ENCODE measurements at places on chromosomes 5 and 9.

DNA sequence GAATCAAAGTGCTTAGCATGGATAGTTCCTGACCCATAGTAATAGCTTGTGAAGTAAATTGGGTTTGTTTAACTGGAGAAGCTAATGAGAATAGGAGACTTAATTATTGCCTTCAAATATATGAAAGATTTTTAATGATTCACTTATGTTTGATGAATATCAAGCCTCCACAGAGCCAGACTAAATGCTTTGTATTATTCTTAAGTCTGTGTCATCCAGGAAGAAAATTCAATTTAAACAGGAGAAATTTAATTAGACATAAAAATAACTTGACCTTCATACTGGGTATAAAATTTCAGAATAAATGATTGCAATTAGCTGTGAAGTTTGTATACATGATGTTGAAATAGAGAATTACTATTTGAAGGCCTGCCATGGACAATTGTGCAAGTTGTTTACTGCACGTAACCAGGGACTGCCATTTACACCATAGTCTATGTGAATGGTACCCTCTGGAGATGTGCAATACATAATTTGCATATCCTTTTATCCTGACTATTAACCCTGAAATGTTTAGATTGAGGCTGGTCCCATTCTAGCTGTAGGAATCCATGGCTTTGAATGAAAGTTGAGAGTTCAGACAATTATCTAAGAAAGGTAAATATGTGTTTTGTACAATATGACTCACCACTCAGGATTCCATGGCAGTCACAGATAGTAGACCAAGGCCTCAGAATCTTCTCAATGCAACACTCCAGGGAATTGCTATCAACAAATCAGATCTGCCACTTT is 133.5 kb upstream of the IL12B start:
- DNase-seq = no peak

GRCh38 chr9:34331196-34331595 is 1.8 kb downstream of the NUDT2 start:
- DNase-seq = no peak

DNA sequence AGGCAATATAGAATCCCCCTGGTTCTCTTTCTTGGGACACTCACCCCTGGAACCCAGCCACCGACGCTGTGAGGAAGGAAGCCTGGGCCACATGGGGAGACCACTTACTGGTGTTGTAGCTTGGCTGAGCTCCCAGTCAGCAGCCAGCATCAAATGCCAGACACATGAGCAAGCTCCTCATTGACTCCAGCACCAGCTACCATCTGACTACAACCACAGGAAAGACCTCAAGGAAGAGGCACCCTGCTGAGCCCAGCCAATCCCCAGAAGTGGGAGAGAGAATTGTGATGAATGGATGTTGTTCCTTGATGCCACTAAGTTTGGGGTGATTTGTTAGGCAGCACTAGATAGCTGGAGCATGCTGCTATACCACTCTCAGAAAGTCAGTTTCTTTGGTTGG is 36.0 kb downstream of the BNIP1 start:
- no peak for DNase-seq

GRCh38 chr5:134758504-134759341 is at the start of gene DDX46:
Gene DDX46 (plus strand): TSS chr5:134758779. CDS start chr5:134758939, 160 bp downstream.
- DNase-seq = peak; percentile 93

DNA sequence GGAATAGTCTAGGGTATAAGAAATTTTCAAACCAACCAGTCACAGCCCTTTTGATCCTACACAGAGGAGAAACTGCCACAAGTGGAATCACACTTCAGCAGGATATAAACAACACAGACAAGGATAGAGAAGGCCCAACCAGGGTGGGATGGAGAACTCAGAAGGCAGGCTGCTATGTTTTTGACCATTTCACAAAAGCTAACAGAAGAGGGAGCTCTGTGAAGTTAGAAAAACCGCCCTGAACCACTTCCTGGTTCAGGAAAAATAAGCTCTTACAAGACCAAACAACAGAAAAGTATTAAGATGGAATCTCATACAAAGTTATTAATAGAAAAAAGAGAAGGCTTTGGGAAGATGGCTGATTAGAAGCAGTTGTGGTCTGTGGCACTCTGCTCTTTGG is 960 bp upstream of the IFNB1 start:
- DNase-seq = no peak

DNA sequence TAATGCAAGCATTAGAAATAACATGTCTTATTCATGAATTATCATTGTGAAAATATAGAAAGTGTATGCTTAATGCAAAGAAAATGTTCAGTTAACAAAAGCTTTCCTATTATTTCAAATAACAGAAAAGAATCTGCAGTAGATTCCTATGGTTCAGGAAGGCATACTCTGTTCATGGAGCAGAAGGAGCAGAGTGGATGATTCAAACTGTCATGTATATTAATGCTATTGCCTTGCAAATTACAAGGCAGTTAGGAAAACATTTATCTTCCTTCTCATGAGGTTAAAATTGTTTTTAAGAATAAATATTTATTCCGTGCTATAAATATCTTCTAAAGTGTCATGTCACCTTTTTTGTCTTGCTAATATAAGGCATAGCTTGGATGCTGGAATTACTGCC is 47.5 kb downstream of the PCSK1 start:
- no peak for DNase-seq

DNA sequence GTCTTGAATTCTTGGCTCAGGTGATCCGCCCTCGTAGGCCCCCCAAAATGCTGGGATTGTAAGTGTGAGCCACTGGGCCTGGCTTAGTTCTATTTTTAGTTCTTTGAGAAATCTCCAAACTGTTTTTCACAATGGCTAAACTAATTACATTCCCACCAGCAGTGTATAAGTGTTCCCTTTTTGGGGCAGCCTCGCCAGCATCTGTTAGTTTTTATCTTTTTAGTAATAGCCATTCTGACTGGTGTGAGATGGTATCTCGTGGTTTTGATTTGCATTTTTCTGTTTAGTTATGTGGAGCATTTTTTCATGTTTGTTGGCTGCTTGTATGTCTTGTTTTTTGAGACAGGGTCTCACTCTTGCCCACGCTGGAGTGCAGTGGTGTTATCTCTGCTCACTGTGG is 28.2 kb downstream of the CNOT6 start:
- no peak for DNase-seq

GRCh38 chr9:137664676-137665075 is 45.9 kb downstream of the EHMT1 start:
- DNase-seq = no peak
